ENCODE measurements at places on chromosomes 1 and 21. TPM values are rescaled to one million over a fixed set of nuclear protein-coding genes. Genes with fewer than 3 reads are reported as not detected.

Gene CADM3
- total RNA-seq: not detected

- H3K36me3 ChIP-seq: no peaks in the 10 kb centered on the region
- no peak overlapping the region for H3K27ac ChIP-seq
- no peak for DNase-seq
- H3K4me1 ChIP-seq: no peaks in the 10 kb centered on the region
- no peaks in the 10 kb centered on the region for H3K27me3 ChIP-seq
Measured at GRCh38 chr1:214349781-214350180, 68.8 kb downstream of the SMYD2 start.

GRCh38 chr1:205270271-205270670 is 42.5 kb downstream of the TMCC2 start:
- H3K4me1 ChIP-seq: peaks cover 24% of the 10 kb centered on the region
- H3K27me3 ChIP-seq: no peaks in the 10 kb centered on the region
- no peak overlapping the region for H3K4me3 ChIP-seq
- DNase-seq: no peak
- H3K27ac ChIP-seq: no peak overlapping the region

DNA sequence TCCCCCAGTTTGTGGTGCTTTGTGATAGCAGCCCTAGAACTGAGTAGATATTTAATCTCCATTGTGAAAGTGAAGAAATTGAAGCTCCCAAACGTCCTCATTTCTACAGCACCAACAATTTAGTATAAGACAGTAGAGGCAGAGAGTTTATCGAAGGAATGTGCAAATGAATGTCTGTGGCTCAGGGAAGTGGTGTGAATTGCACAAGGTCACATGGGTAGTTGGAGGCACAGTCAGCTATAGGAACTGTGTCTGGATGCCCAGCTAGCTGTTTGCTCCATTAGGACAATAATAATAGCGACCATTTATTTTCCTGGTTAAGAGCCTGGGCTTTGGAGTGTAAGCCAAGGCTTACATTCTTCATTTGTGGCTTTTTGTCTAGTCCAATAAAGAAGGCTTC is 144.4 kb upstream of the USP24 start:
- no peaks in the 10 kb centered on the region for H3K27me3 ChIP-seq
- H3K27ac ChIP-seq: no peak overlapping the region
- no peaks in the 10 kb centered on the region for H3K36me3 ChIP-seq
- no peak overlapping the region for H3K4me3 ChIP-seq
- DNase-seq: no peak
- H3K4me1 ChIP-seq: no peaks in the 10 kb centered on the region

DNA sequence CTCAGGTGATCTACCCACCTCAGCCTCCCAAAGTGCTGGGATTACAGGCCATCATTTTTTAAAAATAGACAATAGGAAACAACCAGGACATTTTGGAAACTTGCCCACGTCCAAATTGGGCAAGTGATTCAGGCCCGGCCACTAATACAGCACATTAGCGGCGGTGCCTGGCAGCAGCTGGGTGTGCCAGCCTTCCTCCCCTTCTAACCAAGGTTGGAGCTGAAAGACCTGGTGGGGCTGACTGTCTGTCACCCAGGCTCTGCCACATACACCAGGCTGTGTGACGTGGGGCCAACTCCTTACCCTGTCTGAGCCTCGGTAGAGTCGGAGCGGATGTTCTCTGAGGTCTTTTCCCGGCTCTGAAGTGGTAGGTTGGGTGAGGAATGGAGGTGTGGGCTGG is 29.6 kb upstream of the TMEM51 start:
- H3K27ac ChIP-seq: no peak overlapping the region
- no peak for DNase-seq
- no peak overlapping the region for H3K4me3 ChIP-seq
- H3K36me3 ChIP-seq: no peaks in the 10 kb centered on the region
- no peaks in the 10 kb centered on the region for H3K4me1 ChIP-seq

Gene BNIPL
- total RNA-seq: 0.28 TPM

Gene KCNC4
- 3.9 TPM for total RNA-seq

DNA sequence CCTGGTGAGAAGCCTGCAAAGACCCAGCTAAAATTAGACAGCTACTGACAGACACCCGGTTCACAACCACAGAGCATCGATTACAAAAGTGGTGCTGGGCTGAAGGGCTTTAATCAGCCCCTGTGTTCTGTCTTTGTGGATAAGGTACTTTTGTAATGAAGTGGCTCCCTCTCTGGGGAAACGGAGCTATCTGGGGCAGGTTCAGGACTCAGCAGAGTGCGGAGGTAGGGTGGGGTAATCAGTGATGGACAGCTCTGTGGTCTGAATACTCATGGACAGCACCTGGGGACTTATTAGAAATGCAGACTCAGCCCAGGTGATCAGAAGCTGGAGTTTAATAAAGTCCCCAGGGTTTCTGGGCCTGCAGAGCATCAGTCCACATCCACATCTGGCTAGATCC is 152.0 kb downstream of the MATN1 start:
- no peaks in the 10 kb centered on the region for H3K27me3 ChIP-seq
- no peak for DNase-seq
- H3K4me3 ChIP-seq: no peak overlapping the region
- no peak overlapping the region for H3K27ac ChIP-seq
- no peaks in the 10 kb centered on the region for H3K4me1 ChIP-seq

GRCh38 chr1:160519642-160520435 is 3.2 kb downstream of the SLAMF6 start:
- H3K27me3 ChIP-seq: no peaks in the 10 kb centered on the region
- no peaks in the 10 kb centered on the region for H3K36me3 ChIP-seq
- peak overlapping the region; percentile 31 for H3K4me3 ChIP-seq
- peak overlapping the region; percentile 90 for H3K27ac ChIP-seq
- H3K4me1 ChIP-seq: peaks cover 15% of the 10 kb centered on the region

DNA sequence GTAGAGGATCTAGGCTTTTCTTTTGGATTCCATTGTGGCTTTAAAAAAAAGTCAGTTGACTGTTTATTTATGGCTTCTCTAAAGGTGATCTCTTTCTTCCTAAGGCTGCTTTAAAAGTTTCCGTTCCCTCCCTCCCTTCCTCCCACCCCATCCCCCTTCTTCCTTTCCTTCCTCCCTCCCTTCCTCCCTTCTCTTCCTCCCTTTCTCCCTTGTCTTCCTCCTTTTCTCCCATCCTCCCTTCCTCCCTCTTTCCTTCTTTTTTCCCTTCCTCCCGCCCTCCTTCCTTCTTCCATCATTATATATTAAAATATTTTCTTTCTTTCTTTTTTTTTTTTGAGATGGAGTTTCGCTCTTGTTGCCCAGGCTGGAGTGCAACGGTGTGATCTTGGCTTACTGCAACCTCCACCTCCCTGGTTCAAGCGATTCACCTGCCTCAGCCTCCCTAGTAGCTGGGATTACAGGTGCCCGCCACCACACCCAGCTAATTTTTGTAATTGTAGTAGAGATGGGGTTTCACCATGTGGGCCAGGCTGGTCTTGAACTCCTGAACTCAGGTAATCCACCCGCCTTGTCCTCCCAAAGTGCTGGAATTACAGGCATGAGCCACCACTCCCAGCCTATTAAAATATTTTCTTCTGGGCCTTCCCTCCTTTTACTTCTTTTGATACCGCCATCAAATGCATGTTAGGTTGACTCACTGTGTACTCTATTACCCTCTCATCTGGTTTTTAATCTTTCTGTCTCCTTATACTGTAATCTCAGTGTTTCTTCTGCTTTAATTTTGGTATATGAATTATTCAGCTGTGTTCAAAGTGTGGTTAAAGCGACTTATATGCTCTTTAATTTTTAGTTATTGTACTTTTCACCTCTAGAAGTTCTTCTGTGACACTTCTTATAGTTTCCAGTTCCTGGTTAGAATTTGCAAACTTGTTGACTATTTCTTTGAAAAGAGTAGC is 59.2 kb upstream of the ATP5PO start:
- H3K36me3 ChIP-seq: no peaks in the 10 kb centered on the region
- no peaks in the 10 kb centered on the region for H3K27me3 ChIP-seq
- H3K4me1 ChIP-seq: peaks cover 44% of the 10 kb centered on the region
- peak overlapping the region; percentile 95 for H3K27ac ChIP-seq
- no peak overlapping the region for H3K4me3 ChIP-seq

- H3K27ac ChIP-seq: no peak overlapping the region
- no peak for DNase-seq
- H3K4me3 ChIP-seq: no peak overlapping the region
- no peaks in the 10 kb centered on the region for H3K36me3 ChIP-seq
- no peaks in the 10 kb centered on the region for H3K27me3 ChIP-seq
Measured at GRCh38 chr21:34691390-34692032, 22.7 kb downstream of the CLIC6 start.

DNA sequence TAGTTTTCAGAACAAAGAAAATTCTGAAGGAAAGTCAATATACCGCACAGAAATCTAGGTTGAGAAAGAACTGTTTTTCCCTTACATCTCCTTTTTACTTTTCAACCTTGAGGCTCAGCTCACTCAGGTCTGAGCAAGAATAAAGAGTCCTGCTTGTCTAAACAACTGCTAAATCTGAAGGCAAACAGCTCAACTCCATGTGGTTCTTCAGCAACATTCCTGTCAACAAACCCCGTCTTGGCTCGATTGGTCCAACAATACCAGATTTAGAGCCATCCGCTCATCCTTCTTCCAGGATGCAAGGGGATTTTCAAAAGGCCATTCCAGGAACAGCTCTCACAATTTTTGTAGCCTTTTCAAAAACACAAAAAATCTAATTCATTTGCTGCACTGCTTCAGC is 119.8 kb downstream of the HLCS start:
- H3K36me3 ChIP-seq: no peaks in the 10 kb centered on the region
- no peak for DNase-seq
- H3K4me3 ChIP-seq: no peak overlapping the region
- H3K27ac ChIP-seq: no peak overlapping the region
- no peaks in the 10 kb centered on the region for H3K4me1 ChIP-seq

- no peak overlapping the region for H3K27ac ChIP-seq
- DNase-seq: no peak
- H3K36me3 ChIP-seq: no peaks in the 10 kb centered on the region
- no peaks in the 10 kb centered on the region for H3K27me3 ChIP-seq
Measured at GRCh38 chr21:42142627-42143026, 71.5 kb downstream of the UMODL1 start.

DNA sequence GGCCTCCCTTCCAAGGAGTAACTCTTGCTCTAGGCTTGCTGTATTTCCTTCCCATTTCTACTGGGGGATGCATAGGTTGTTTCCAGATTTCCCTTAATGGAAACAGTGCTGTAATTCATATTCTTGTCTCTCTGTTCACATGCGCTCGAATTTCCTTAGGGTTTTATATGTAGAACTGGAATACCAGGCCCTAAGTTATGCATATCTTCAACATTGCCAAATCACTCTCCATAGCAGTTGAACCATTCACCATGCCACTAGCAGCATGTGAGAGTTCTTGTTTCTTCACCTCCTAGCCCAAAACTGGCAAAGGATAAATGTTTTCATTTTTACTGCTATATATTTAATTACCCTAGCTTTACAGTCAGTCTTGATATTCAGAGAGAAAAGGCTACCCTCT is 12.8 kb downstream of the MAP10 start:
- DNase-seq: no peak
- H3K4me3 ChIP-seq: no peak overlapping the region
- no peaks in the 10 kb centered on the region for H3K27me3 ChIP-seq
- H3K36me3 ChIP-seq: no peaks in the 10 kb centered on the region

- DNase-seq: no peak
- no peak overlapping the region for H3K27ac ChIP-seq
- H3K4me1 ChIP-seq: no peaks in the 10 kb centered on the region
- H3K4me3 ChIP-seq: no peak overlapping the region
Measured at GRCh38 chr1:166029196-166029945, 137.4 kb downstream of the FAM78B start.

DNA sequence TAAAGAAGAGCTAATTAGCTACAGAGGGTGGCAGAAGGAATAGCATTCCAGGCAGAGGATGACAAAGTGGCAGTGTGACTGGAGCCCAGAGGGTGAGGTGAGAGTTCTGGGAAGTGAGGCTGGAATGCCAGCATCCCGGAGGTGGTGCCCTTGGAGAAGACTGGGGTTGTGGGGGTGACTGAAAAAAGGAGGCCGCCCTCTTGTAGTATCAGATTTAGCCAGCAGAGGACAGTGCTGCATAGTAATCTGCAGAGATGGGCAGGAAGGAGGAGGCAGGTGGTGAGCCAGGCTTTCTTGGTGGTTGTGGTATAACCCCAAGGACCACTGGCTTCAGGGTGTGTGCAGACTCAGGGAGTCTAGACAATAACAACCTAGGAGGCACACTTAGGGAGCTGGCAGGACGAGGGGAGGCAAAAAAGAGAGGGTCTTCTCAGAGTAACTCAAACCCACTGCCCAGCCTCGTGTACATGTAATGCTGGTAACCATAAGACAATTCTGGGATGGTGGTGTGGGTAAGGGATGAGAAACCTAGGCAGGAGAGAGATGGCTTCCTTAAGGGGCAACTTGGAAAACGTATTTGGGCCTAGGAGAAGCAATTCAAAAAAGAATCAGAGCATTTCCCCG is 30.5 kb downstream of the MROH7 start:
- peak; percentile 78 for DNase-seq
- no peaks in the 10 kb centered on the region for H3K36me3 ChIP-seq
- H3K27me3 ChIP-seq: no peaks in the 10 kb centered on the region
- no peak overlapping the region for H3K4me3 ChIP-seq
- H3K4me1 ChIP-seq: peaks cover 4% of the 10 kb centered on the region
- H3K27ac ChIP-seq: no peak overlapping the region

DNA sequence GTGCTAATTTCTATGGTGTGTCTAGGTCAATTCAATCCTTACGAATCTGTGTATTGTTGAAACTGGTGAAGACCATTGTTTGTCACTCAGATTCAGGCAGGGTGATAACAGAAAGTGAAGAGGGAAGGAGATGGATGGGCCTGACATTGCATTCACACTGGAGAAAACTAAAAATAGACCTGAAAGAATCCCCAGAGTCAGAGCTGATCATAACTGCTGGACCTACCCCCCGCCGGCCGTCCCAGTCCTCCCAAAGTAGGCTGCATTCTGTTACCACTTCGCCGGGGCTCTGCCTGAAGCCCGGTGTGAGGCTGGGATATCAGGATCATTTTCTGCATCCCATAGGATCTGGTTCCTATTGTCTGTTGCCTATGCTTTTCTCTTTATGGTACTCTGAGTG is 121.1 kb downstream of the NUF2 start:
- H3K4me3 ChIP-seq: no peak overlapping the region
- no peaks in the 10 kb centered on the region for H3K4me1 ChIP-seq
- no peaks in the 10 kb centered on the region for H3K36me3 ChIP-seq
- H3K27me3 ChIP-seq: no peaks in the 10 kb centered on the region
